NCI-H1417 (cell line): ENCODE measurements at places on chromosomes 7 and 10.

DNA sequence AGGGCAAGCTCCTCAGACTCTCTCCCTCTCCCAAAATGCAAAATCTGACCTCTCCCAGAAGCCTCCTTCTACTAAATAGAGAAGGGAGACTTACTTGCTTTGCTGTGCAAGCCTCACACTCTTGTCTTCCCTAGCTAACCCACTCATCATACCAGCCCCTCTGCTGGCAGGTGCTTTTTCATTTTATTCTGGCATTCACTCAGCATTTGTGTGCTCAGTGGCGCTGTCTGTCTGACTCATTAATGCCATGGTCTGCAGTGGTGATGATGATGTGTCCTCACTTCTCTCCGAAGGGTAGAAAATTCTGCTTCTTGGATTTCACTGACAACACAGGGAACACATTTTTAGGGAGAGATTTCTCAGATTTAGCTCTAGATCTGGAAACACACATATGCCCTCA, 22.0 kb upstream of the BTRC start:
- DNase-seq = no peak

DNA sequence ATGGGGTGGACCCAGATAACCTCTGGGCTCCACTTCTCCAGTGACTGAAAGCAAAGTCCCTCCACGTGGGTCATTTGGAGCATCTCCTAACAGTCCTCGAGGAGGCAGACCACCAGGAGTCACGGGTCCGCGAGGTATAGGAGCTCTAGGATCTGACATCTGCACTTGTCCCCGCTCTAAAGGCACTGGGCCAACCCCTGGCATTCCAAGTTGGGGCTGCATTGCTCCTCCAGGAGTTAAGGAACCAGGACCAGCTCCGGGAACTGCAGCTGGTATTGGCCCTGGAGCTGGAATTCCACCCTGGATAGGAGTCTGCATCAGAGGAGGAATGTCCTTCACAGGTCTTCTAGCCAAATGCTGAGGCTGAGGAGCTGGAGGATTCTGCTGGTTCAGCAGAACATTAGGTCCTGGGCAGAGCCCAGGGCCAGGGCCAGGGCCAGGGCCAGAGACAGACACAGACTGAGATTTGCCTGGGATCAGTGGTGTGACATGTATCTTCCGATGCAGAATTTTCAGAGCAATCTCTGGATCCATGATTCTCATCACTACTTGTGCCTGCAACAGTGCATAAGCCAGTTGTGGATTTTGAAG, 827 bp downstream of the CSTF2T start:
- no peak for DNase-seq

- no peak for DNase-seq
Measured at GRCh38 chr10:12819071-12819470, 182.4 kb downstream of the CCDC3 start.

DNA sequence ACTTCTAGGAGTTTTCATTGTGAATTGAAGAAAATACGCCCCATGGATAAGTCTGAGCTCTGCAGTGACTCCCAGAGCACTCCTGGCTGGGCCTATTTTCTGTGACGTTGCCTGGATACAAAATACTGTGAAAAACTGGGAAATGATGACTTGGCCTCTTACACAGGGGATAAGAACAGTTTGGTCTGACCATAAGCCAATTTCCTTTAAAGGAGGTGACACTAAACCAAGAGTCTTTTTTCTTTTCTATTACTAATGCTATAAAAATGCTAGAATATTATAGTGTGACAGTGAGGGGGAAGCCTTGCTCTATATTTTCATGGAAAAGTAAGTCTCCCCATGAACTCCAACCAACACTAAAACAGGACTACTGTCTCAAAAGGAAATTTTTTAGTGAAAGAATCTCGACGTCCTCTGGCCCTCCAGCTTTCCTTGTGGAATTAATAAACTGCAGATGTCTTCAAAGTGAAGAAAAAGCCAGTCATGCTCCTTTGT, 45.5 kb downstream of the MYOF start:
- no peak for DNase-seq

DNA sequence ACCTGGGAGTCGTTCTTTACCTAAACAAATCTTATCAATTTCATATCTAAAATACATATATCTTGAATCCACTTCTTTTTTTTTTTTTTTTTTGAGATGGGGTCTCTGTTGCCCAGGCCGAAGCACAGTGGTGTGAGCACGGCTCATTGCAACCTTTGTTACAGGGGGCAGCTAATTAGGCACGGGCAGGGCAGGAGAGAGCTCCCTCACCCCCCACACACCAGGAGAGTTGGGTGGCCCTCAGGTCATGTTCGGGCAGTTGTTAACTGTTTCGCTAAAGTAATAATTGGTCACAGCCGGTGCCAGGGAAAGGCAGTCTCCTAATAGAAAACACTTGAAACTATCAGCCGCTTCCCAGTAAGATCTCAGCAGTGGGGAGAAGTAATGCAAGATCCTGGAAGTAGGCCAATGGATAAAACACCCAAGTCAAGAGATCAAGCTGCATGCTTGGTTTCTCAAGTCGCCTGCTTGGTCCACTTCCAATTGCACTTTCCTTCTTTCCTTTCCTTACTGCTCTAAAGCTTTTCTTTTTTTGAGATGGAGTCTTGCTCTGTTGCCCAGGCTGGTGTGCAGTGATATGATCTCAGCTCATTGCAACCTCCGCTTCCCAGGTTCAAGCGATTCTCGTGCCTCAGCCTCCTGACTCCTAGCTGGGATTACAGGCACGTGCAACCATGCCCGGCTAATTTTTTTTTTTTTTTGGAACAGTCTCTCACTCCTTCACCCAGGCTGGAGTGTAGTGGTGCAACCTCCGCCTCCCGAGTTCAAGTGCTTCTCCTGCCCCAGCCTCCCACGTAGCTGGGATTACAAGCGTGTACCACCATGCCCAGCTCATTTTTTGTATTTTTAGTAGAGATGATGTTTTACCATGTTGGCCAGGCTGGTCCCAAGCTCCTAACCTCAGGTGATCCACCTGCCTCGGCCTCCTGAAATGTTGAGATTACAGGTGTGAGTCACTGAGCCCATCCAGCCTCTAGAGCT, 21.3 kb upstream of the EFCAB10 start:
- DNase-seq = no peak

DNA sequence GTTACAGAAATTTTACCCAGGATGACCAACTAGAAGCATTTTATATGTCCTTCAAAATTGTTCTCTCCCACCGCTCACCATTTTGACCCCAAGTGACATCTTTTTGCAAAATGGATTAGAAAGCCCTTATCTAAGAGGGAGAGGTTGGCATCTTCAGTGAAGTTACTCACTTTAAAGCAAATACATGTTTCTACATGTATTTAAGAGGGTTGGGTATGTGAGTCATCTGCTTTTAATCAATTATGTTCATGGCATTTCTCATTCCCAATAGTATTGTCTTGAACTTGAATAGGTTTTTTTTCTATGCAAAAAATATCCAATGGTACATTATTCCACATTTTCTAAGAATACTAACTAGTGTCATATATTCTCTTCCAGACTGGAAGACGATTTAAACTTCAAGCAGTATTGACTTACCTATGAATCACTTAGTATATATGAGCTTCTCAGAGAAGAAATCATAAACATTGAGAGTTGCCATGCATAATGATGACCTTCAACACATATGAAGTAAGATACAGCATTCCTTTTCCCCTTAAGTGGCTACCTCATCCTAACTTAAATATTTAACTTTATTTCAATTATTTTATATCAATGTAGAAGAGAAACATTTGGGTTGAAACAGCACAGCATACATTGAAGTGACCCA, 132.8 kb downstream of the POLR1F start:
- DNase-seq = no peak

- DNase-seq = no peak
Measured at GRCh38 chr10:53638006-53638405, 865.4 kb upstream of the MBL2 start.

GRCh38 chr7:122944682-122945303, 50.7 kb downstream of the TAS2R16 start:
- no peak for DNase-seq

DNA sequence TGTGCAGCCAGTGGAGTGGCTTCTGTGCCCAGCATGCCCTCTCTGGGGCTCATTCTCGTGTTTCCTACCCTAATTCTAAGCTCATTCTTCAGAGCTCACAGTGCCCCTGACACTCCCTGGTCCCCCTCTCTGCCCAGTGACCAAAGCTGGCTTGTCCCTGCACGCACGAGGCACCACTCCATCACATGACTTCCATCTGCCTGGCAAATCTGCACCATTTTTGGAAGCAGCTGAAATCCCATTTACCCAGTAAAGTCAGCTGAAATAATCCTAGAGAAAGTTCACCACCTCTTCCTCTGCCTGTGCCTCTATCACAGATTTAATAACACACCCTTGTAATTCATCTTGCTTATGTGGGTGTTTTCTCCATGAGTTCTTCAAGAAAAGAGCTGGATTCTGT, 616.9 kb downstream of the PTPRN2 start:
- no peak for DNase-seq

- no peak for DNase-seq
Measured at GRCh38 chr7:77425101-77426051, 9.2 kb upstream of the GSAP start.

DNA sequence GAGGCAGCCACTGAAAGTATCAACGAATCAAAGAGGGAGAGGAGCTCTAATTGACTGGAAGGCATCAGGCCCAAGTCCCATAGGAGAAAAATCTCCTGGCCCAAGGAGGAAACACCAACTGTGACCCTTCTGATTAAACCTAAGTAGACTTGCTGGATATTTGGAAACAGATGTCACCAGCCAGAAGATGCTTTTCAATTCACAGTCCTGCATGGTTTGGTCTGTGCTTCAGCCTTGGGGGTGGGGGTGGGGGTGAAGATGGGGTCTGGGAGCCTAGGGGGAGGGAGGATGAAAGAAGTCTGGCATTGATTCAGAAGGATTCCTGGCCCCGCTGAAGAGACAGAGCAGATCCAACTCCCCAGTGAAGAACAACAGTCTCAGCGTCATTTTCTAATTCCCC, 623.7 kb downstream of the PARD3 start:
- no peak for DNase-seq

GRCh38 chr10:120713573-120714205, 137.5 kb upstream of the WDR11 start:
- DNase-seq = no peak
